Pulmonary artery endothelial cell (primary cell): ENCODE measurements at places on chromosomes 3 and 15.

DNA sequence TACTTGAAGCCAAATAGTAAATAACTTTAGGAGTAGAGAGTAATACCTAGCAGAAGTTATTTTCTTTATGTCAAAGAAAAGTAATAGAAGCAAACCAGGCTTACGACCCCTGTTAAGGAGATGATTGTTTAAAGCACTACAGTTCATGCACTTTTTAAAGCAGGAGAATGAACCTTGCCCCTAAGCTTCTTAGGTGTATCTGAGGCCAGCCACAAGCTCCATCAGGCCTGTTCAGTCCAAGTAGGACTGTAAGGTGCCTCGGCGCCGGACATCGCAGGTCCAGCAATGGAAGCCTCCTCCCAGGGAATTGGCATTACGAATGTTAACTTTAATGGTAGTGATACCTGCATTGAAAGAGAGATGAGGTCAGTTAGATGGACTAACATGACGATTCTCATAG lies 16.5 kb downstream of the GATM start:
- DNase-seq = no peak

GRCh38 chr3:182305881-182306665 lies 487.2 kb upstream of the ATP11B start:
- DNase-seq = no peak

DNA sequence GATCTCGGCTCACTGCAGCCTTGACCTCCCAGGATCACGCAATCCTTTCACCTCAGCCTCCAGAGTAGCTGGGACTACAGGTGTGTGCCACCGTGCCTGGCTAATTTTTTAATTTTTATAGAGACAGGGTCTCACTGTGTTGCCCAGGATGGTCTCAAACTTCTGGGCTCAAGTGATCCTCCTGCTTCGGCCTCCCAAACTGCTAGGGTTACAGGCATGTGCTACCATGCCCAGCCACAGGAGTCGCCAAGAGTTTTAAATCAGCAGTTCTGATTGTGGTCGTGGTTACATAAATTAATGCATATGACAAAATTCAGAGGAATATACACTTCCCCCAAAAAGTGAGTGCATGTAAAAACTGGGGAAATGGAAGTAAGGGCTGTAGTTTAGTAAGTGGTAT lies 32.9 kb downstream of the MEGF11 start:
- DNase-seq = no peak

- no peak for DNase-seq
Observed at GRCh38 chr3:114308830-114309229, 15.0 kb downstream of the TIGIT start.
